Stimulated activated CD4-positive, alpha-beta T cell treated with anti-CD3 and anti-CD28 coated beads, Interleukin-4, amount 100 ng/mL, for 24 hours (primary cell): ENCODE measurements at places on chromosomes 2 and 18.

- no peak for DNase-seq
Measured at GRCh38 chr2:26345283-26345544, 729 bp upstream of the SELENOI start.

DNA sequence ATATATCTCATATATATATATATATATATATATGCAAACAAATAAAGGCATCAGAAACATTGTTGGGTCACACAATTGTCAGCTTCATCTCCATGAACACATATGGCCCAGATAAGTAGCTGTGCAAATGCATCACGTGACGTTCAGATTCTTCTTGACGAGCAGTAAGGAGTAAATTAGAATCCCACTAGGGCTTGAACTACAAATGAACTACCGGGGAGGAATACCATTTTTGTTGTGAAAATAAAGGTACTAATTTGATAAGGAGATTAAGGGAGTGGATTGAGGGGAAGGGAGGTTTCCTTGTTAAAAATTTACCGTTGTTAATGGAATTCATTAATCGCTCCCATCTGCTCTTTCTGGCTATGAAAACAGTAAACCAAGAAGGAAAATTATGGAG, 186.5 kb upstream of the COPS8 start:
- DNase-seq, result no peak

- DNase-seq, result peak; percentile 36
Measured at GRCh38 chr2:168192839-168193616, 54.4 kb downstream of the STK39 start.

DNA sequence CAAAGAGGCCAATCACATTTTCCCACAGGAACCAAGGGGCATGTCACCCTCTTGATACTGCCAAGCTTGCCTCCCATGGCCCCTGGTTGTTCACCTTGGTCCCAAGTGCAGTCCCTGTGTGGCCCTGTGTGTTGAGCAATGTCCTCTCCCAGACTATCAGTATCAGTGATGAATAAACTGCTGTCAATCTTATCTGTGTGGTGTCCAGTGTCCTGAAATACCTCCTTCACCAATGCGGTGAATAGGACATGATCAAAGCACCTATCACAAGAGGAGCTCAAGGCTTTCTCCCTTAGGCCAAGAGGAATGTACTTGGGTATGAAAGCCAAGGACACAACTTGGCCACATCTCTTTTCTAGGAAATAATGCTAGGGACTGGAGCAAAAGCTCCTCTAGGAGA, 68.2 kb downstream of the MAIP1 start:
- DNase-seq, result no peak

GRCh38 chr2:239868556-239869181, 156.5 kb downstream of the NDUFA10 start:
- no peak for DNase-seq

GRCh38 chr2:21480162-21480561, 356.4 kb downstream of the TDRD15 start:
- no peak for DNase-seq

DNA sequence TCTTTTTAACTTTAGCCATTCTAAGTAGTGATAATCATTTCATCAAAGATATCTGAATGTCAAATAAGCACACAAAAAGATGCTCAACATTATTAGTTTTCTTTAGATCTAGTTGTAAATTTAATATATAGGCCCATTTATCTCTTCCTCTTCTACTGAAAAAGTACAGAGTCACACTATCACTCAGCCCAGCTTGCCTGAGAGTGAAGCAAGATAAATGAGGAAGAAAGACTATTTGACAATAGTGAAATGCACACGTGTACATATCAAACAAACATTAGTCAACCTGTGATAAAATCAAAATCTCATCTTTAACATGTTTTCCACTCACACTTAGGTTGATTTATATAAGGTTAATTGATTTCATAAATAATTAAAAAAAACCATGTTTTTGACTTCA, 83.5 kb upstream of the CCDC195 start:
- DNase-seq, result no peak

- DNase-seq, result no peak
Measured at GRCh38 chr2:85702172-85702571, 8.0 kb downstream of the GNLY start.

DNA sequence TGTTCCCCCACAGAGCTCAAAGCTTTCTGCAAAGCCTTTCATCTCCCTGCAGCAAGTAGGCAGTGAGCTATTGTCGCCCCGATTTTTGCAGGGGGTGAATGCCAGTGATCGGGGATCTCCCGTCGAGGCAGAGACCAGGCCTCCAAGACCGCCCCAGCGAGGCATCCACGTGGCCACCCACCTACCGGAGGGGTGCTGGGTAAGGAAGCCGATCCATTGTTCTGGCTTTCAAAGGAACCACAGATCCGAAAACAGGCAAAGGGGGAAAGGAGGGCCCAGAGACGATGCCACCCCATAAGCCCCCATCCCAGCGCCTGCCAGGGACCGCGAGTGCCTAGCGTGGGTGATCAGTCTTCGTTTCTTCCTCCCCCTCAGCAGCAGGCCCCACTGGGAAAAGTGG, 2.4 kb downstream of the ADRA2B start:
- no peak for DNase-seq

- no peak for DNase-seq
Measured at GRCh38 chr18:1147730-1148129, 243.1 kb downstream of the ADCYAP1 start.

DNA sequence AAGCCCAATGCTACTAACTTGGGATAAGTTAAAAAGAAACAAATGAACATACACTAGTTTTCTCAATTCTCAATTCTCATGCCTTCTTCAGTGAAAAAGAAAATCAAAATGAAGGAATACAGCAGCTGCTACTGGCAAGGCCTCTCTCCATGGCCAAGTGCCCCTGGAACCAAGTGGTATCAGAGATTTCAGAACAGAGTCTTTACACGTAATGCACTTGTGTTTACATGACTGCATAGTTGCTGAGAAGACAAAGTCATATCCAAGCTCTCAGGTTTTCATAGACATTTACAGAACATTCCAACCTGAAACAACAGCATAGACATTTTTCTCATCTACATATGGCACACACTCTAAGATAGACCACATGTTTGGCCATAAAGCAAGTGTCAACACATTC, 789.9 kb downstream of the CBLN2 start:
- no peak for DNase-seq

DNA sequence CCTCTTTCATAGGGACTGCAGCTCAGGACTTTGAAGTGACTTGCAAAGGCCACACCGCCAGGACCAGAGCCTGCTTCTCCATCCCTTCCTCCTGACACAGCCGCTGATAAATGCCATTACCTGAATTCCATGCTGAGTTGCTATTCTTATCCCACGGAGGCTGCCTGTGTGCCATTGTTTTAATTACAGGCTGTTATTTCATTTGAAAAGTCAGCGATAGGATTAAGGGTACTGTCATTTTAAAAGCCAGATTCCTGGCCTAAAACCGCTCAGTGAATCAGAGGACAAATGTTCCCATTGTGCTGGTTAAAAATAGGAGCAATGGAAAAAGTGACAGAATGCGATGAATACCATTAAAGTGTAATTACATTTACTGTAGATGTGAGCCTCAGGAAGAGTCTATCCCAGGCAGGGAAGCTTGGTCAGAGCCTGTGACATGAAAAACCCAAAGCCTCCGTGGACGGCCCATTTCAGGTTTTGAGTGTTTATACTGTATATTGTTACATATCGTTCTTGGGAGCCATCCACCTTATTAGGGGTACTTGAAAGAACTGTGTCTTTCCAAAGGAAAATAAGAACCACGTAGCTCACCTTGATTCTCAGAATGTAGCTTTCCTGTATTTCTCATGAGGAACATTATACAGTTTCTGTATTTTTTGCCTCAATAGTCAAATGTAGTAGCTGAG, 41.3 kb downstream of the PDCL3 start:
- no peak for DNase-seq

DNA sequence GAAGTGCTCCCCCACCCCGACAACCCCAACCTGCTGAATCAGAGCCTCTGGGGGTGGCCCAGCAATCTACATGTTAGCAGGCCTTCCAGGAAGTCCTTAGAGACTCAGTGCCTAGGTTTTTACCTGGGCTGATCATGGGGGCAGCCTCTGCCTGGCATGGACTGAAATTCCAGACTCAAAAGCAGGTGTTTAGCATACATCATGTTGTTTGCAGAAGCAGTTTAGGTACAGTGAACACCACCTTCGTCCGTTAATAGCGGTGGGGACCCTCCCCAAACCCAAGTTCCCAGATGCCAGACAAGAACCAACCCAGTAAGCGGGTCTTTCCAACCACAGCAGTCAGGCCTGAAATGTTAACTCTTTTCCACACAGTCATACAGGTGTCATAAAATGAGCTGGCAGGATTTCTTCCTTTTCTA, 26.4 kb upstream of the GALR1 start:
- peak; percentile 54 for DNase-seq
